Stimulated activated CD4-positive, alpha-beta T cell treated with anti-CD3 and anti-CD28 coated beads, Interleukin-4, amount 100 ng/mL, for 4 hours (primary cell): ENCODE measurements at places on chromosomes 2 and 18.
A peak's percentile ranks its signal among the peaks of the same experiment; 100 is the strongest.

DNA sequence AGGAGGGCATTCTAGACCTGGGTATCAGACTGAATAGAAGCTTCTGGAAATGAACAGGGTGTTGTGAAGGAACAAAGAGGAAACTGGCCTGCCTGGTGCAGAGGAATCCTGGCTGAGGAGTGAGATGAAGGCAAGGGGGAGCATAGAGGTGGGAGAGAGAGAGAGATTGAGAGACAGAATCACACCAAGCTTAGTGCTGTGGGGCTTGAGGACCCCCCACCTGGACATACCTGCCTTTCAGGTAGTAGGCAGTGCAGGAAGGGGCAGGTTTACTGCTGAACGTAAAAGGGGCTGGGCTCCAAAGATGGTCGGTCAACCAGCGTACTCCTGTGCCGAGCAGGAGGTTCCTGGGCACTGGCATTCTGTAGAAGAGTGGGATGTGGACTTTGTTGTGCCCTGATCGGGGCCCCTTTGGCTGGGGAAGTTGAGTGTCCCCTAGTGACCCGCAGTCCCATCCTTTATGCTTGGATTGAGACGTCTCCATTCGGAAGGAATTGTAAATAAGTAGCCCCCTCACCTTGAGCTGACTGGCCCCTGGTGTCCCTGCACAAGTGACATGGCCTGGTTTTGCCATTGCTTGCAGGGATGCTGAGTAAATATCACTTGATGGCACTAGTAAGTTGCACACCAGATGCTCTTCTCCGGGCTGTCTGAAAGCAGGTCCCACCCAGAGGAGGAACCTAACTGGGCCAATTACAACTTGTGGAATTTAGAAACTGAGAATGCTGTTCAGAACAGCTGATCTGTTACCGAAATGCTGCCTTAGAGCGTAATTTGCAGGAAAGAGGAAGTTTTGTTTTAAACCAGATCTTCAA is 1.4 kb downstream of the UBE2F start:
- DNase-seq: peak; percentile 61

- DNase-seq: no peak
Observed at GRCh38 chr2:230347659-230348305, 20.8 kb downstream of the SP140L start.

DNA sequence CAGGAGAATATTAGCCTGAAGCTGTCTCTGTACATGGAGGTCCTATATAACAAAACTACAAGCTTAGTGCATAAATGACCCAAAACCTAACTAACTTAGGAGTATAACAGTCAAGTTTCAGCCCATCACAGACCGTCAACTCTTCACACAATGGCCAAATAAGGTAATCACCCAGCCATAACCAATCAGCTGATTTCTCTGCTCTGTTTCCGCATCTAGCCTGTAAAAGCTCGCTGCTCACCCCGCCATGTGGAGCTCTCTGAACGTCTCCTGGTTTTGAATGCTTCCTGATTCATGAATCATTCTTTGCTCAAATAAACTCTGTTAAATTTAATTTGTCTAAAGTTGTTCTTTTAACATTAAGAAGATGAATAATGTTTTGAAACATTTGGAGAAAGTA is 593.6 kb downstream of the TMX3 start:
- DNase-seq: no peak

GRCh38 chr2:230170532-230170931 is 49.3 kb downstream of the SP110 start:
- no peak for DNase-seq

GRCh38 chr2:192030289-192030688 is 164.4 kb downstream of the TMEFF2 start:
- DNase-seq: no peak

GRCh38 chr2:157759855-157760254 is 116.3 kb downstream of the ACVR1 start:
- no peak for DNase-seq

DNA sequence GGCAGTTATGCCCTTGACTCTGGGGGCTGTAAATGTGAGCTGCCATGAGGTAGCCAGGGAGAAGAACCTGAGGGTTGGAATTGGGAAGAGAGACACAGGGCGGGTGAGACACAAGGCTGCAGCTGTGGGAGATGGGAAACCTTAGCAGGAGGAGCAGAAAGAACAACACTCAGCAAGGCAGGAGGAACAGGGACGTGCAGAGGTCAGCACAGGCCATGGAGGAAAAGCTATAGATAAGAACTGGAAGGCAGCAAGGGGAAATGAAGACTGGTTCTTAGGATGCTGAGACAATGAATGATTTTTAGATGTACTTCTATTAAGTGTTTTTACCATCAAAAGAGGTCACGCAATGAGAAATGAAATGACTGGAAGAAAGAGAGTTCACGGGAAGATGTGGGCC is 80.2 kb downstream of the USP40 start:
- no peak for DNase-seq

- DNase-seq: no peak
Observed at GRCh38 chr2:218375212-218375611, 6.9 kb upstream of the SLC11A1 start.

GRCh38 chr2:239816576-239817467 is 208.3 kb downstream of the NDUFA10 start:
- no peak for DNase-seq

DNA sequence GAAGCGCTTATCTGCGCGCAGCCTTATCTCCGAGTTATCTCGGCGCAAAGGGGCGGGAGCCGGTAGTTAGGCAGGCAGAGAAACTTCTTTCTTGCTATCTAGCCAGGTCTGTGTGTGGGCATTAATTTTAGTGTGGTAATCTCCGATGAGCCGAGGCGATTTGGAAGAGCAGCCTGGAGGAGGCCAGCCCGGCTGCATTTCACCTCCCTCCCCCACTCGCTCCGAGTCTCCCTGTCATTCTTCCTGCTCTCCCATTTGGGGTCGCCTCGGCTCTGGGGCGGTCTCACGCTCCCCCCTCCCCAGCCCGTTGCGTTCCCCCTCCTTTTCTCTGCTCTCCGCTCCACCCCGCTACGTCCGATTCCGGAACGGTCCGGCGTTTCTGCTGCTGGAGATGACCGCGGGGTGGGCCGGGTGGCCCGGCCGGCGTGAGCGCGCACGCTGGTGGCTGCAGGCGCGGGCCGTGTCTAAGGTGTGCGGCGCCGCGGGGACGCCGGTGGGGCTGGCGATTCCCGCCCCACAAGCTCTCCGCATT is 566 bp downstream of the GATA6 start:
- no peak for DNase-seq

DNA sequence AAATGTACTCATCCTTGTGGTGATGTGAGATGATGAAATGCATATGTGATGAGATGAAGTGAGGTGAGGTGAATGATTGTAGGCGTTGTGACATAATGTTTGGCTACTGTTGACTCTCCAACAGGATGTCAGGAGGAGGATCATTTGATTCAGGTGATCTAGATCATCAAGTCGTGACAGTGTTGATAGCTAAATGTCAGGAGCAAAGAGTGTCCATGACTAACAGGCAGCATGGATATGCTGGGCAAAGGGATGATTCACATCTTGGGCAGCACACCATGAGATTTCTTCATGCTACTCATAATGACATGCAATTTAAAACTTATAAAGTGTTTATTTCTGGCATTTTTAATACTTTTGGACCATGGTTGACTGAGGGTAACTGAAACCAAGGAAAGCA is 40.2 kb upstream of the UBXN4 start:
- DNase-seq: no peak

DNA sequence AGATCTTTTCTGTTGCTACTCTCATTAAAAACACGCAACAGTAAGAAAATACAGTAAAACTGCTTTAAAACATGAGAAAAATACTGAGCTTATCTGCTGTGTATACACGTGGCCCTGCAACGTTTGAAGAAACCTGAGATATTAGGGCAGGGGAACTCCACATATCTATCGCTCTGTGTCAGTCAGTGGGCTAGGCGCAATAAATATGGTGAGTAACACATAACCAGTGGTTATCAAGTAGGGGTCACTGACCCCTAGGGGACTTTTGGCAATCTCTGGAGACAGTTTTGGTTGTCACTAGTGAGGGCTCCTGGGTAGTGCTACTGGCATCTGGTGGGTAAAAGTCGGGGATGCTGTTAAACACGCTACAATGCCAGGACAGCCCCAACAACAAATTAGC is 14.9 kb downstream of the STAT1 start:
- DNase-seq: no peak

DNA sequence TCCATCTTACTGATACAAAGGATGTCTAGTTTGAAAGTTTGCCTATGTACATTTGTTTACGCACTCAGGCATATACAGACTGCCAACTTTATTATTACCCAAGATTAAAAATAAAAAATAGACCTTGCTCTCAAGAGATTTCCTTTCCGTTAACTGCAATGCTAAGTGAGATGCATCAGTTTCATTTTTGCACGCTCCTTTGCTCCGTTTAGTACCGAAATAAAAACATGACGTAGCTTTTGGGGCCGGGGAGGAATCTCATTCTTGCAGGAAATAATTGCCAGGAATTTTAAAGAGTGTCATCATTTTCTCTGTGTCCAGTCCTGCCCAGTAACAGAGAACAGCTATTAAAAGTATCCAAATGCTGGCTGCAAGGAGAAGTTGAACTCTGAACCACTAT is 169.5 kb downstream of the SLC8A1 start:
- DNase-seq: no peak

GRCh38 chr2:210611466-210611865 is 55.1 kb downstream of the CPS1 start:
- no peak for DNase-seq

GRCh38 chr2:30222636-30223360 is 8.5 kb upstream of the LBH start:
- DNase-seq: no peak
